HL-60 (cell line): ENCODE measurements at places on chromosomes 1 and 21.

DNA sequence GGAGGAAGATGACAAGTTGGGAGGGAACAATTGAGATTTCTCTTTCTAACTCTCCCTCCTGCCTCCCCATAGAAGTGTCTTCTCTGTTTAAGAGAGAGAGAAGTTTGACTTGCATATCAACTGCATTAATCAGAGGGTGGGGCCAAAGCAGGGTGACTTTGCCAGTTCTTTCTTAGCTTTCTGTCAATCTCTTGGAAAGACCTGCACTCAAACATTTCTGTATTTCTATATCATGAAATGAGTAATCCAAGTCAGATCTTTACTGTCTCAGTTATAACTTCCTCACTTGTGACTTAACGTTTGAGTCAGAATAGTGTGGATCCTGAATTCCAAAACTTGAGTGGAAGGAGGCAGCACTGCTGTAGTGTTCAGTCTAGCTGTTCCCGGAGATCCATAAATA lies 180.8 kb upstream of the KCNK2 start:
- no peak for DNase-seq

GRCh38 chr1:41870076-41870562 lies 48.6 kb downstream of the HIVEP3 start:
- no peak for DNase-seq

DNA sequence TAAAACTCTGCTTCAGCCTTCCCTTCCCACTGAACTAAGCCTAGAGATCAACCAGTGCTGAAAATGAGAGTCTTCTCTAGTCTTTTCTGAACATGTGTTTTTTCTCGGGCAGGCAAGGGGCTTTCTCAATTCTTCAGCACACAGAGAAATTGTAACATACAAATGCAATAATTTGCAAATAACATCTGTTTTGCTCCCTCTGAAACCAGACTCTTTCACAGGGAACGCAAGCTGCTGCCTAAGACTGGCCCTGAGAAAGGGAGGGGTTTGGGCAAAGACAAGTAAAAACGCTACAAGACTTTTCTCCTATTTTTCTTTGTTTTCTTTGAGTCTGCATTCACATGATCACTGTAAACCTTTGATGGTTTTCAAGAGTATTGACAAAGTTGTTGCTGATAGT lies 39.6 kb upstream of the VN1R5 start:
- no peak for DNase-seq

- no peak for DNase-seq
Measured at GRCh38 chr1:24992124-24992760, 62.2 kb upstream of the RUNX3 start.

- no peak for DNase-seq
Measured at GRCh38 chr1:229669333-229669732, 43.3 kb downstream of the URB2 start.
